Choroid plexus epithelial cell (primary cell): ENCODE measurements at places on chromosomes 13 and 19.

DNA sequence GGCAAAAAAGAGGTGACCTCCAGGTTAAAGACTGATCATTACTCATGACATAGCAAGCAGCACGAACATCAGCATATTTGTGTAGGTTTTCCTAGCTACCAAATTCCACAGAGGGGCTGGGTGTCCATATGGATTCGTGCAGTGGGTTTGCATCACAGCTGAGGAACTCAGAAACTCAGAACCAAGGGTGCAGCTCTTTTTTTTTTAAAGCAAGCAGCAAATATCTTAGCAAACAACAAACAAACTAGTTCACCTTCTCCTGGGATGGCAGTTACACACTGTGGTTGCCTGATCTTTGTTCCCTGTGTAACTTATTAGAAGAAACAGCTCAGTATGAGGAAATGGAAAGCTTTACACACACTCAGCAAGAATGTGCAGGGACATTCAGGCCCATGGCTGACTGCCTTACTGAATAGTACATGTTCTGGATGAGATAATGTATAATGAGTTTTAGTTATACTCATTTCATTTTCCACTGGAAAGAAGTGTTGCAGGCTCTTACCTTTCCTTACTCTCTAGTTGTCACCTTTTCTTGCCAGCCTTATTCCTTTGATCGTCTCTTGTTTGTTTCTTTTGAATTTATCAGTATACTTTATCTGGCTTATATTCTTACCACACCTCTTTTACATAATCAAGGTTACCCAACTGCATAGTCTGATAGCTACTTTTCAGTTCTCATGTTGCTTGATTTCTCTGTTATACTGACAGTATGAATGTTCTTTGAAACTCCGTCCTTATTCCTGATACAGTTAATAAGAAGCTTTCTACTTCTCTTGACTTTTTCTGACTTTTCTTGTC, 4.3 kb downstream of the NDFIP2 start:
- peak; percentile 93 for DNase-seq

- DNase-seq, result no peak
These were observed 378 bp downstream of the TLE6 start for GRCh38 chr19:2977746-2978138.

DNA sequence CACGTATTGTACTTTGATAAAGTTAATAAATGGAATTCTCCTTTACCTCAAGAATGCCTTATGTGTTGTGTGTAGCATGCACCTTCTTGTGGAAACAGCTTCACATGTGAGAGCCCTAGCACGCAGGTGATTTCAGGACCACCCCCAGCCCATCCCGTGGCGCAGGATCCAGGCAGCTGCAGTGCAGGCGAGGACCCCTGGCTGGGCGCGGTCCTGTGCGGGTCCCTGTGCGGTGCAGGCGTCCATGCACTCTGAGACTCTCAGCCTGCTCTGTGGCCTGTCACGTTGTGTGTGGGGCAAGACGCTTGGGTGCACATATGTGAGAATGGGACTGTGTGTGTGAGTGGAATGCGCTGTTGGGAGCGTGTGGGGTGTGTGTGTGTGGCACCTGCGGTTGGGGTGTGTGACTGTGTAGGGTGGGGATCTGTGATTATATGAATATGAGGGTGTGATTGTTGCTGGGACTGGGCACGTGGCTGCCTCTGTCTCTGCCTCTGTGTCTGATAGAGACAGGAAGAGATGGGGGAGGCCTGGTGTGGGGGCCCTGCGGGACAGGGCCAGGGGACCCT, 30.8 kb downstream of the WTIP start:
- DNase-seq, result no peak

DNA sequence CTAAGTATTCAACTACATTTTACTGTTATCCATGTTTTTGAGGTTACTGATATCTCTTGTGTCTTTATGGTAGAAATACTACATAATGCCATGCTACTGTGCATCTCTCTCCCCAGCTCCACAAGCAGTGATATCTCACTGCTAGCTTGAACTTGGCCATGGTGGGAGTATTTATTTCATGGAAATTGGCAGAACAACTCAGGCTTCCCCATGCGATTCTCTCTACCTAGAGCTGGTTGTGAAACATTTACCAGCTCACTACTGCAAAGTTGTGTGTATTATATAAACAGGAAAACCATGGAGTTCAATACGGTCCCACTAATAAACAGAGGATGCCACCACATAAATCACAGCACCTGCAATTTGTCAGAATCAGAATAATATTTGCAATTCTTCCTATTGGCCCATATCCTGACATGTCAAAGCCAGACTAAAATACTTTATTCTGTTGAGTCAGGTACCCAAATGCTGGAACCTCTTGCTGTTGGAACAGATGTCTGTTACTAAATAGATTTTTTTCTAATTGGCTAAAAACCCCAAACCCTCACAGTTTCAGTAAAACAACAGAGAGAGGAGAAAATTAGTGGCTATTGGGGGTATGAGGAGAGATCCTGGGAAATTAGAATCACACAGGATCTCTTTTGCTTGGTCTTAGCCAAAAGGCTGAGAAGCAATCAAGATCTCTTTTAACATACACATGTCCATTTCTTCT, 91.4 kb upstream of the SLC10A2 start:
- no peak for DNase-seq

- no peak for DNase-seq
These were observed 12.9 kb upstream of the DACH1 start for GRCh38 chr13:71879808-71880344.

GRCh38 chr19:11338121-11338520, 1.3 kb downstream of the RAB3D start:
- no peak for DNase-seq

GRCh38 chr13:86174622-86175021, 375.4 kb upstream of the SLITRK6 start:
- peak; percentile 14 for DNase-seq

- peak; percentile 74 for DNase-seq
These were observed 3.7 kb upstream of the SPIB start for GRCh38 chr19:50414864-50415660.

GRCh38 chr19:55440411-55441105, 2.5 kb downstream of the SHISA7 start:
- DNase-seq, result no peak

DNA sequence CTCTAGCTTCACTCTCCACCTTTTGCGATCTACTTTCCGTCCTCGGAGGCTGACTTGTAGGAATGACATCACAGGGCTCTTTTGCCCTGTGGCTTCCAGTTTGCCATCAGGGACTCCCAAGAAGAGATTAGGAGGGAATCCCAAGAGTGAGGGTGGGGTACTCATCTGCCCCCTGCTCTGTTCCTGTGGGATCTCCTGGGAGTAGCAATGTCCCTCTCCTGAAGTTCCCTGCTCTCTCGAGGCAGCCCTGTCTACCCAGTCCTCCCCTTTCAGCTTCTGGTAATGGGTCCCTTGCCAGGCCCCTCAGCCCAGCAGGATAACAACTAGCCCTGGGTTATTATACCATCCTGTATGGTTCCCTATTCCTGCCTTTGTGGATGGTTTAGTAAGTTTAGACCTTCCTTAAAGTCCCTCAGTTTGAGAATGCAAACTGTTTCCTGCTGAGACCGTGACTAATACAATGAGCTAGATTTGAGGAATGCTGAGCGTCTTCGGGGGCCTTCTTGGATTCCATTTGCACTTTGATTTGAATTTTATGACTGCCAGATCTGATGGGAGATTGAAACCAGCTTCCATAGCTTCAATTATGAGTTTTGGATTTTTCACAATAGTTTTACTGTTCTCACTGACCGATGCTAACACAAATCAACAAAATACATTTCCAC, 73.7 kb upstream of the IPO5 start:
- DNase-seq, result peak; percentile 88

DNA sequence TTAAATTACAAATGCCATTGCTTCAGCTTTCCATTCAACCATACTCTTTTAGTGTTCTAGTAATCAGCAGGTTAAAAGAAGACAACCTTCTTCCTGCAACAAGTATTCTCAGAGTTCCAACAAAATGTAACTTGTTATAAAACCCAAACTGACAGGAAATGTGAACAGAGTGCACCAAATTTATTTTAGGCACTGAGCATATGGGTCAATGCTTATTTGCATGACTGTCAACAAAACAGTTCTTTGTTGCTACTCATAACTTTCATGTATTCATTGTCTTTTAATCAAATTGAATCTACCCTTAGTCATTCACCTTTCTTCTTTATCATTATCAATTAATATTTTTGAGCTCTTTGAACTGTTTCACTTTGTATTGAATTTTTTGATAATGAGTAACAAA, 554.1 kb downstream of the DACH1 start:
- DNase-seq, result no peak

DNA sequence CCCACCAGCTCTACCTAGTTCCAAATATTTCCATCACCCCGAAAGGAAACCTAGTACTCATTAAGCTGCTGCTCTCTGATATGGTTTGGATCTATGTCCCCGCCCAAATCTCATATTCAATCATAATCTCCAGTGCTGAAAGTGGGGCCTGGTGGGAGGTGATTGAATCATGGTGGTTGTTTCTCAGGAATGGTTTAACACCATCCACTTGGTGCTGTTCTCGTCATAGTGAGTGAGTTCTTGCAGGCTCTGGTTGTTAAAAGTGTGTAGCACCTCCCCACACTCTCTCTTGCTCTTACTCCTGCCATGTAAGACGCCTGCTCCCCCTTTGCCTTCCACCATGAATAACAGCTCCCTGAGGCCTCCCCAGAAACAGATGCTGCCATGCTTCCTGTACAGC, 43.4 kb upstream of the MED4 start:
- DNase-seq, result no peak

GRCh38 chr13:77477299-77477848, 58.1 kb upstream of the SCEL start:
- DNase-seq, result no peak

DNA sequence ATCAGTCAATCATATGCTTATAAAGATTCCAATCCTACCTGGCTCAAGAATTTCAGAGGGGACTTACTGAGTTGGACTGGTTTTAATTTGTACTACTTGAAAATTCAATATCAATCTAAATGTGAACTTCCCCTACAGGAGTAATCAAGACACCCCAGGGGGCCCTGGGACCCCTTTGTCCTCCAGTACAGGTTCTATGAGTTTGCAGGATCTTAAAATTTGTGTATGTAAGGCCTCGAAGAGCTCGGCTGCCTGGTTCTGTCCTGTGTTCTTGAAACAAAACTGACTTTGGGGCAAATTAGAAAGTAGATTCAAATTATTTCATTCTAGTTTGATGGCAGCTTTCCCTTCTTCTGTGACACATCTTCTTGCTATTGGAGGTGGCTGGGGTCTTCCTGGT, 261.3 kb downstream of the KCNRG start:
- no peak for DNase-seq

DNA sequence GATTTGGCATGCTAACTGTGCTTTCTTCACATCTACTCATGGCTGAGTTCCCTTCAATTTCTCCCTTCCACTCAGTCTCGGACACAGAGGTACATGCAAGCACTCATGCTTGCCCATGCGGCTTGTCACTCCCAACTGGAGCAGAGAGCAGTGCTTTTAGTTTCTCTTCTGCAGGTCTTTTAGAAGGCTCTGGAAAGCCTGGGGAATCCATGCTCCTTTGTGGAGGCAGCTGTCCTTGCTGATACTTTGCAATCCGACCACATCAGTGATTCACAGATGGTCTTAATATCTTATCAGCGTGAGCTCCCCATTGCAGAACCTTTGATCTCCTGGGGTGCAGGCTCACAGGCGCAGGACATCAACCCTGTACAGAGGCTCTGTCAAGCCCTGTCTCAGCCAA, 203.9 kb downstream of the COL4A1 start:
- DNase-seq, result peak; percentile 52

GRCh38 chr13:100526318-100527000, 62.1 kb downstream of the GGACT start:
- no peak for DNase-seq

GRCh38 chr19:54684527-54684926, 21.7 kb downstream of the LILRB4 start:
- peak; percentile 14 for DNase-seq

GRCh38 chr13:79511611-79512010, 30.7 kb downstream of the NDFIP2 start:
- DNase-seq, result no peak

DNA sequence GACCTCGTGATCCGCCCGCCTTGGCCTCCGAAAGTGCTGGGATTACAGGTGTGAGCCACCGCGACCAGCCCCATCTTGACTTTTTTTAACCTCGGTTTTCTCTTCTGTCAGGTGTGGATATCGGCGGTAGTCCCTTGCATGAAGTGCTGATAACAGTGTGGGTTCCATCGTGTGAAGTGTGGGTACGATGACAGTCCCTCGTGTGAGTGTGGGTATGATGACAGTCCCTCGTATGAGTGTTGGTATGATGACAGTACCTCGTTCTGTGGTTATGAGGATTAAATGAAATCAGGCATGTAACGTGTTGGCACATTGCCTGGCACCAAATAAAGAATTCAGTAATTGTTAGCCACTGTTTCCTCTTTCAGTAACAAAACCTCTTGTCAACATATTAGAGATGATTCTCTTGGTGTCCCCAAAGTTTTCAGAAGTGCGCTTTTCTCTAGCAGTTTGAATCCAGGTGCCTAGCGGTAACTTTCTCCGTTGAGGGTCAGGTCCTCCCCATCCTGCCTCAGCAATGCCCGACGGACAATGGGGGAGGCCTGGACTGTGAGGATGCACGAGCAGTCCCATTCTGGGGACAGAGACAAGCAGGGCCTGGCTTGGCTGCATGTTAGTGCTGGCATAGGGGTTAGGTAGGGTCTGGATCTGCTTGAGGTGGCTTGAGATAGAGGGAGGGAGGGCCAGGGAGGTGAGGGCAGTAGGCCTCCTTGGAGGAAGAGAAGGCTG, 15.3 kb downstream of the GATAD2A start:
- DNase-seq, result no peak

GRCh38 chr19:5106971-5107370, 138.1 kb downstream of the KDM4B start:
- DNase-seq, result no peak

DNA sequence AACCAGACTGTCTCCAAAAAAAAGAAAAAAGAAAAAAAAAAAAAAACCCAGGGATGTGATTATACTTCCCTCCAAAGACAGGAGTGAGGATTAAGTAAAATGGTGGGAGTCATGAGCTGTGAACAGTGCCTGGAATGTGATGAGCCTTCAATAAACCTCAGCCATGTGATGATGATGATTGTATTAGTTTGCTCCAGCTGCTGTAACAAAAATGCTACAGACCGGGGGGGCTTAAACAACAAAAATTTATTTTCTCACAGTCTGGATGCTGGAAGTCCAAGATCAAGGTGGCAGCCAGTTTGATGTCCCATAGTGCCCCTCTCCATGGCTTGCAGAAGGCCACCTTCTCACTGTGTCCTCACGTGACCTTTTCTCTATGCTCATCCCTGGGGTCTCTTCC, 8.9 kb upstream of the PVR start:
- no peak for DNase-seq

GRCh38 chr13:90882551-90882950, 464.9 kb upstream of the MIR17HG start:
- DNase-seq, result no peak

DNA sequence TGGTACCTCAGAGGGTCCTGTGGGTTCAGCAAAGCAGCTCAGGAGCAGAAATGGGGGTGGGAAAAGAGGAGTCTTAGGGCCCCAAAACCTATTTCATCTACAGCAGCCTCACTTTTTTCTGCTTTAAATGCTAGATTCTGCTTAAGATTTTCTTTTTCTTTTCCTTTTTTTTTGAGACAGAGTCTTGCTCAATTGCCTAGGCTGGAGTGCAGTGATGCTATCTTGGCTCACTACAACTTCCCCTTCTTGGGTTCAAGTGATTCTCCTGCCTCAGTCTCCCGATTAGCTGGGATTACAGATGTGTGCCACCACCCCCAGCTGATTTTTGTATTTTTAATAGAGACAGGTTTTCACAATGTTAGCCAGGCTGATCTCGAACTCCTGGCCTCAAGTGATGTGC, 30.7 kb upstream of the WDFY2 start:
- no peak for DNase-seq

GRCh38 chr19:4013886-4014540, 6.5 kb downstream of the PIAS4 start:
- no peak for DNase-seq
